Hepatic stellate cell (primary cell): ENCODE measurements at places on chromosomes 4 and X.

DNA sequence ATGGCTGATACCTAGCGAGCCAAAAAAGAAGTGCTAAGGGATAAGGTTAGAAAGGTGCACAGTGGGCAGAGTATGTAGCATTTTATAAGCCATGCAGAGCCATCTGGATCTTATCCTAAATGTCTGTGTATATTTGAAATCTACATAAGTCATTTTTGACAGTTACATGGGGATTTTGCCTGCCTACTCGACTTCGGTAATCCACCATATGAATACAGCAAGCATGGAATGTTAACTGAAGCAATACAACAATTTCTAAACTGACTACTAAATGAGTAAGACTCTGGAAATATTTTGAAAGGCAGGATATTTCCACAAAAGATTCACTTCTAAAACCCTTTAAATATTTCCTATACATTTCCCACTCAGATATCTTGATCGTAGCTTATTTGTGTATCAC, 122.5 kb downstream of the KCNIP4 start:
- no peak for DNase-seq

DNA sequence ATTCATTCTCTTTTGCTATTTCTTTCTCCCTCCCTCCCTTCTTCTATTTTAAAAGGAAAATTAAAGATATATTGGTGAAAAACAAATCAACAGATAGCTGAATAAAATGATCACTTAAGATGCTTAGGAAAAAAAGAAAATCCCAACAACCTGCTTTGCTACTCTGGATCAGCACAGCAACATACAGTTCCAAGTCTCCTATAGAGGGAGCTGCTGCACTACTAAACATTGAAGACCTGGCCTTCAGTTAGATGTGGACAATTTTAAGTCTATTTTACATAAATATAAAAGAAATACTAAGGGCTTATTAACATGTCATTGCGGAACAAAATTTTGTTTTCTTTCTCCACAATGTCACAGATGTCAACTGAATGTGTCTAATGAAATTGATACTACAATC, 226.4 kb downstream of the MAGEB5 start:
- DNase-seq, result peak; percentile 4

GRCh38 chr4:179095585-179096221, 1653.5 kb upstream of the AGA start:
- no peak for DNase-seq

DNA sequence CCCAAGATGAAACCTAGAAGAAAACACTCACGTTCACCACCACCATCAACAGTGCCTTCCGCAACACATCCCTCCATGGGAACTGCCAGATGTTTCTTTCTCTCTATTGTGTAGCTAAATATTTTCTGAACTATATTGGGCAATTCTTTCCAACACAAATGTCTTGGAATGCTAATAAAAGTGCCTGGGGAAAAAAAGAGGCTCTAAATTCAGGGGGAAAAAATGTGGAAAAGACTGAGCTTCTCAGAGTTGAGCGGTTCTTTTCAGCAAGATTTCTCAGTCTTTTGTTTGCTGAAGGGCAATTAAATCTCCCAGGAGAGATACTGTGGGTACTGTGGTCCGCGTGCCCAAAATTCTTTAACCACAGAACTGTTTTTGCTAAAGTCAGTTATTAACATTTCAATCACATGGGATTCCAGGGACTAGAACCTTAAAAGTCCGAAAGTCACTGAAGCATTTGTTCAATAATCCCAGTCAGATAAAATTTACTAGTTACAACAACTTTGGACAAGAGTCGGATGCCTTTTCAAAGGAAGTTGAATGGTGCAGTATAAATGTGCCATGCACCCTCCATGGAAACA, 51.9 kb upstream of the DHRSX start:
- DNase-seq, result no peak

GRCh38 chr4:41287005-41287404, 30.3 kb downstream of the UCHL1 start:
- no peak for DNase-seq

DNA sequence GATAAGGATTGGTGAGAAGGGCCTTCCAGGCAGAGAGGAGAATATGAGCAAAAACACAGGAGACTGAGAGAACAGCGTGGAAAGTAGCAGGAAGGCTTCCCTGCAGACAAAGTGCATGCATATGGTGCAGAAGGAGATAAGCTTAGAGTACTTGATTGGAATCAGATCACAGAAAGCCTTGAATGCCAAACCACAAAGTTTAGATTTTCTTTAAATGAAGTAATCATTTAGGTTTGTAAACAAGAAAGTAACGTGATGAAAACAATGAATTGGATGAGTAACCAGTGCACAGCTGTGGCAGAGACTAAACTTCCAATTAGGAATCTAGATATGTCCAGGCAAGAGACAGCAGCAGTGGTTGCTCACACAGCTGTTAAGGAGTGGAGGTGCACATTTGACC, 83.8 kb upstream of the C1QTNF7 start:
- DNase-seq, result peak; percentile 7

DNA sequence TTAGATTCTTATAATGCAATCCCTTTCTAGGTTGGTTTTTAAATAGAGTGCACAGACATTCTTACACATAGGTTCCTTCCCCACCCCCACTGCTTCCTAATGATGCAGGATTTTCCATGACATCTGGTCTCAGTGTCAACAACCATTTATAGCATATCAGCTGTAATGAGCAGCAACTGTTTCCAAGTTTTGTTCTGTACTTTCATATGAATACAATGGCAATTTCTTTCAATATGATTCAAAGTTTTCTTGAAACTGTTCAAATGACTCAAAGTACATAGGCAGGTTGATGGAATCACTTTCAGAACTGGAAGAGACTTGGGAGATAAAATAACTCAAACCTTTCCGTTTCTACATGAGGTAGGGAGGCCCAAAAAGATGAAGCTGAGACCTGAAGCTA, 220.7 kb downstream of the CAMK2D start:
- DNase-seq, result no peak

GRCh38 chr4:101238706-101239105, 108.6 kb downstream of the PPP3CA start:
- DNase-seq, result no peak

DNA sequence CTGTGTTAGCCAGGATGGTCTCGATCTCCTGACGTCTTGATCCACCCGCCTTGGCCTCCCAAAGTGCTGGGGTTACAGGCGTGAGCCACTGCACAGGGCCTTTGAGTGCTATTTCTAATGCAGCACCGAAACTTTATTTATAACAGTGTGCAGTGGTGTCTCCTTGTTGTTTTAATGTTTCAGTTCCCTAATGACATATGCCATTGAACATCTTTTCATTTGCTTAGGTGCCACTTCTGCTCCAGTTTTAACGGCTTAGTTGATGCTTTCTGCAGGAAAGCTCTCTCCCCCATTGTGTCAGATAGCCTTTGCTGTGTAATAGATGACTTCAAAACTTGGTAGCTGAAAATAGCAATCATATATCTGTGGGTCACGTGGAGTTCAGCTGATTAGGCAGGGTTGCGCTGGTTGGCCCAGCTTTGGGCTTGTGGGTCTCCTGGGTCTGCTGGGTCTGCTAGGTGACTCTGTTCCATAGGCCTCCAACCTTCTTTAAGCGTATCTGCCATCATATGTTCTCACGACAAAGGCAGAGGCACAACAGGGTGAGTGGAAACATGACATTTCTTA, 76.4 kb upstream of the SHISA3 start:
- no peak for DNase-seq

DNA sequence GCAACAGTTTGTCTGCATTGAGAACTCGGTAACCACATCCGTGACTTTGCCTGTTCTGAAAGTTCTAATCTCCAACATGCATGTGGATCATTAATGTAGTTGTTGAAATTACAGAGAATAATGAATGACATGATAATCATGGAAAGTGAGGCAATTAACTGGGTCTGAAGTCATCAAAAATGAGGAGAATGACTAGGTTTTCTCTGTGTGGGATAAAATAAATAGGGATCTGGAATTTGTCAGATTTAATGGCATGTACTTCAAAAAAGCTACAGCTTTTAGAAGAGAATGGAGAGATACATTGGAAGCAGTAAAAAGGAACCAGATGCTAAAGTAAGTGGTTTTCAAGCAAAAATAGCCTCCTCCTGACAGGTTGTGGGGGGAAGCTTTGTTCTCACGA, 59.3 kb downstream of the AFM start:
- DNase-seq, result no peak

DNA sequence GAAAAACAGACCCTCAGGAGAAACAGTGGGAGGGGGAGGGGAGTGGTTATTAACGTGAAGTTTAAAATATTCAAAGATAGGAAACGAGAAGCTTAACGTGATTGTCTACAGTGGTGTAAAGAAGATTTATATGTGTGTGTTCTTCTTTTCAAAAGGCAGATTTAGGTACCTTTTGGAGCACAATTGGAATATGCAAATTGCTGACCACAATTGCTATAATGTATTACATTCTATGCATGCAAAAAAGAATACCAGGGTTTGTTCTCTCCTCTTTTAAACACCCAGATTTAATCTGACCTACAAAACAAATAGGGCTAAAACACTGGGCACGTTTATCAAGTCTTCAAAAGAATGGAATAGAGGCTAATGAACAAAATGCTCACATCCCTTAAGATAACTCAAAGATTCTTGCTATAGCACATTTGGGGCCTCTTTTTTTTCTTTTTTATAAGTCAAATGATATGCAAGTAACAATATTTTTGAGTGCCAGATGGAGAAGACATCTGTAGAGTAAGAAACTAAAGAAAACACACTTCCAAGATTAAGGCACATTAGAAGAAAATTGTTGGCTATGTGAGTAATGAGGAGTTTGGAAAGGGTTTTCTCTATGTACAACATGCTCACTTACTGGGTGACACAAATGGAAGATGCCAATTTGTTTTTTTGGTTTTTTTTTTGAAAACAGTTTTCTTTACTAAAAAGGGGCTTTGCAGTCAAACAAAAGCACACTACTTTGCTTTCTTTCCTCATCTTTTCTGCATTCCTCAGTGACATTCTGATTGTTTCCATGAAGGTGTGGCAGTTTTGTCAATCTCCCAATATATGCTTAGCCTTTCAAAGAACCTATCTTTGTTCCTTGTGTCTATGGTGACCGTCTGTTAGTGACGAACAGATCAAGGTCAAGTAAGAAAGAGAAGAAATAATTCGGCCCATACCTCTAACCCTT, 240.3 kb downstream of the PALLD start:
- no peak for DNase-seq

GRCh38 chr4:7595934-7596461, 161.3 kb upstream of the PSAPL1 start:
- no peak for DNase-seq

GRCh38 chr4:24778464-24779225, 16.7 kb upstream of the SOD3 start:
- peak; percentile 59 for DNase-seq

DNA sequence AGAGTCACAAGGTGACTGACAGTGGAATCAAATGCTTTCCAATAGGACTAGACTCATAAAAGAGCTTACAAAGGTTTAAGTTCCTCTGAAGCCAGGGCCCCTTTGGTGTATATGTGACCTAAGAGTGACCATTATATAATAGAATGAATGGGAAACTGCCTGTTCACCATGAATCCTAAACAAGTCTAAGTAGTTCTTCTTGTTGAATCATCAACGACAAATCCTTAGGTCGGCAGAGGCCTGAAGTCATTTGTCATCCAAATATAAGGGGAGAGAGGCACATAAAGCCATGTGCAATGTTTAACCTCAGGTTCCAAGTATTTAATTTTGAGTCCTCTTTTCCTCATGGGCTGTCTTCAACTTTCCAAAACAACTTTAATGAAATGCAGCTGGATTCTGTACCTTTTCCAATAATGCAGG, 122.4 kb downstream of the RASL11B start:
- DNase-seq, result no peak

GRCh38 chr4:63214076-63214475, 1195.2 kb downstream of the TECRL start:
- no peak for DNase-seq

- DNase-seq, result no peak
These were observed 227.3 kb upstream of the TET2 start for GRCh38 chr4:104919406-104919805.

DNA sequence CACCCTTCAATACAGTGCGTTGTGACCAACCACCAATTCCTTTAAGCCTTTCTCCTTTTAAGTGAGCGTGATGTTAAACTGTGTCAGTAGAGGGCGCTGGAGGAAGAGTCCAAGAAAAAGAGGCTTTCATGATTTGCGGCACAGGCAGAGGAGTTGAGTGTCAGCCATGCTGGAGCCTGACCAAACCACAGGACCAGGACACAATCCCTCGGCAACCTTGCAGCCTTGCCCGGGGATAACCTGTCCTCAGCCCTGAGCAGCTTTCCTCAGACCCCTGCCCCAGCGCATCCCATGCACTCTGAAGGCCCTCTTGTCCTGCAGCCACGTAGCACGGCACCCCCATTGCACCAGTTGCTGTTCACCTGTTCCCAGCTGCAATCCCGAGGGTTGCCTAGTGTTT, 53.5 kb upstream of the SMIM31 start:
- DNase-seq, result no peak

DNA sequence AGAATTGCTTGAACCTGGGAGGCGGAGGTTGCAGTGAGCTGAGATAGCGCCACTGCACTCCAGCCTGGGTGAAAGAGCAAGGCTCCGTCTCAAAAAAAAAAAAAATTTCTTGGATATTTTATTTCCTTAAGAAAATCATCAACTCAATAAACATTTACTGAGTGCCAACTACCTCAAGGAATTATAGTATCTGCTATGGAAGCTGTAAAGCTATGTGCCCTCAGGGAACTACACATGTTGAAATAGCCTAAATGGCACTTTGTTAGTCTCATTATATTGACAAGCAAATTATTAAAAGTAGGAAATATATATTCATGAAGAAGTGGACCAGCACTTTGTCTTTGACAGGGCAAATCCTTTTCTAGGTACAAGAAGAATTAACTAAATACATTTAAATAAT, 40.8 kb downstream of the ELOVL6 start:
- DNase-seq, result no peak

- no peak for DNase-seq
These were observed 75.4 kb downstream of the PRDM5 start for GRCh38 chr4:120847019-120847582.

DNA sequence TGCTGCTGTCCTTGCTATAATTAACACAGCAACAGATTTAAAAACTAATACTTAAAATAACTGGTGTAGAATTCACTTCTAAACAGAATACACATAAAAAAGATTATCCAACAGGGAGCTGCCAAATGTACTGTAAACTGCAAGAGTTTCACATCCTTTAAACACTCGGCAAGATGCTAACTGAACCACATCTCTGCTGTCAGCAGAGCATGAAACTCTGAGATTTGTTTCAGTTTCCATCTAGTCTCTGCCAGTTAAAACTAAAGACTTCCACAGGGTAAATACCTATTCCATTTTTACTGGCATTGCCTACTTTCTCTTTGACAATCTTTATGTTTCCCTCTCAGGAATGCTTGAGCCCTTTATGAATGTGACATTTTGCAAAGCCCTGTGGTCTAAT, 127.7 kb downstream of the SLC7A11 start:
- DNase-seq, result no peak

DNA sequence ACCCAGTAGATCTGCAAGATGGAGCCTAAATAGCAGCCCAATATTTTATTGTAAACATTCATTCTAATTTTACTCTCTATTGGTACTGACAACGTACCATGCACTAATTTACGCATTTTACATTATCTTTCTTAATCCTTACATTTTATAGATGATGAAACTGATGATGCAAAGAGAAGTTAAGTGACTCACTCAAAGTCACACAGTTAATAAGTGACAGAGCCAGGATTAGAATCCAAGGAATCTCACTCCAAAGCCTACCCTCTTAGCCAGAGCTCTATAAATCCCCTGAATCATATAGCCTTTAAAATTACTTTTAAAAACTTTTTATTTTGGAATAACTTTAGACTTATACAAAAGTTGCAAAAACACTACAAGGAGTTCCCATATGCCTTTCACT, 37.6 kb downstream of the PHKA1 start:
- DNase-seq, result no peak

GRCh38 chr4:24419181-24420034, 164.9 kb downstream of the DHX15 start:
- DNase-seq, result peak; percentile 50
